ENCODE measurements at places on chromosomes 6 and 20.
A peak's percentile ranks its signal among the peaks of the same experiment; 100 is the strongest.

DNA sequence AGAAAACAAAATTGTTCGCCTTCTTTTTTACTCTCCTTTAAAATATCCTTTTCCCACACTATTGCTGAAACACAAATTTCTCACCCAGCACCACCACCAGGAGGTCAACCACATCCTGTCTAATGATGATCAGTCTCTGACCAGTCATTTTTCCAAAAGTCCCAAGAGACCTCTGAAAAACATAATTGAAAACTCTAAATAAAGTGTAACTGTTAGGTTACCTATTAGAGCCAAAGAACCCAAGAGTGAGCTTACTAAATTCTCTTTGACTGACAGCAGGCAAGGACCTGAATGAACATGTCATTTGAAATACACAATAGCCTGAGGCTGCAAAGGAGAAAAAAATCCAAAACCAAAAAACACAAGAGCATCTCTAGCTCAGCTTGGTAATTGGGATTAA lies 735.4 kb downstream of the CBLN4 start:
- no peak for DNase-seq

- no peak for DNase-seq
These were observed 422.1 kb downstream of the GJA1 start for GRCh38 chr6:121857551-121857950.

DNA sequence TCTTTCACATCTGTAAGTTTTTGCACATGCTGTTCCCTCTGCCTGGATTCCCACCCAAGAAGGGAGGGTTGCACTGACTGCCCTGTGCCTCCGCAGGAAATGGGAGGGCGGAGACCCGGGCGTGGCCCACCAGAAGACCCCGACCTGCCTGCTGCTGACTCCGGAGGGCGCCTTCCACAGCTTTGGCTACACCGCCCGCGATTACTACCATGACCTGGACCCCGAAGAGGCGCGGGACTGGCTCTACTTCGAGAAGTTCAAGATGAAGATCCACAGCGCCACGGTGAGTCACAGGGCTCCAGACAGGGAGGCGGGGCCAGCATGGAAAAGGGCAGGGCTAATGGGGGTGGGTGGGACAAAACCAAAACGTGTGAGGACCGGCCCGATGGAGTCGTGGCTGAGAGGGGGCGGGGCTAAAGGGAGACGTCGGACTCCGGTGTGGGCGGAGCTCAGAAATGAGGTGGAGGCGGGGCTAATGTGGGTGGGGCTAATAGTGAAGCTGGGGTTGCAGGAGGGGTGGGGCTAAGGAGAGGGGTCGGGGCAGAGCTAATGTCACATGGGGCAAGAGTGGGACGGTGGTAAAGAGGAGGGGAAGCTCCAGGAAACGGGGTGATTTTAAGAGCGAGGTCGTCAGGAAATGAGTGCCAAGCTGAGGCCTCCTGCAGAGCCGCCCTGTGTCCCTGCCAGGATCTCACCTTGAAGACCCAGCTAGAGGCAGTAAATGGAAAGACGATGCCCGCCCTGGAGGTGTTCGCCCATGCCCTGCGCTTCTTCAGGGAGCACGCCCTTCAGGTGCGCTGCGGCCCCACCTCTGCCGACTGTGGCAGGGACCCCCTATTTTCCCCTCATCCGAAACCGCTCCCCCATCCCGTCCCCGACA lies 12.6 kb downstream of the HSPA12B start:
- DNase-seq: peak; percentile 75

DNA sequence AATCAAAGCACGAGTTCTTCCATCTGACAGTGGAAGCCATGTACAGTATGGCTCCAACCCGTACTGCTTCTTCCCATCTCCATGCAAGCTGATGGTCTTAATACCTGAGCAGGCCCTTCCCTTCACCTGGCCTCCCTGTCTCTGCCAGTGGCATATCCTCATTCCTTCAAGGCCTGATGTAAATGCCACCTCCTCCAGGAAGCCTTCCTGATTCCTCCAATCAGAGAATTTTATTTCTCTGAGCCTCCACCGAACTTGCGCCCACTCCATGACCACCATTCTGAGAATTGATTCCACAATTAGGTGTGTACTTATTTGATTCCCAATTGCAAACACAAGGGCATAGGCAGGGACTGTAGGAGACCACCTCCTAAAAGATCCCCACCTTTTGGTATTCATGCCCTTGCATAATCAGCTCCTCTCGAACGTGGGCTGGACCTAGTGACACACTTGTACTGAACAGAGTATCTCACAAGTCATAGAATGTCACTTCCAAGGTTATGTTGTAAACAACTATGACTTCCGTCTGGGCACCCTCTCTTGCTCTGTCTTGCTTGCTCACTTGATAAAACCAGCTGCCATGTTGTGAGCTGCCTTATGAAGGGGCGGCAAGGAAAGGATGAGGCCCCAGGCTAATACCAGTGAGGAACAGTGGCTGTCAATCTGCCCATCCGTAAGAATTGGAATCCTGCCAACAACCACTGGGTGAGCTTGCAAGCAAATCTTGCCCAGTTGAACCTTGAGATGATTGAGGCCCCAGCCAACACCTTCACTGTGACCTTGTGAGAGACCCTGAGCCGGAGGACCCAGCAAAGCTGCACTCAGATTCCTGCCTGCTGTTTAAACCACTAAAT lies 38.8 kb downstream of the CPNE5 start:
- DNase-seq: no peak

Data from T-cell (primary cell).